ENCODE measurements at places on chromosomes 11 and 22. TPM values are rescaled to one million over a fixed set of nuclear protein-coding genes. Genes with fewer than 3 reads are reported as not detected.

The F2 gene
- not detected for total RNA-seq

The OR52E8 gene
- total RNA-seq = not detected

The NPAS4 gene
- total RNA-seq = not detected

The EFCAB6 gene
- total RNA-seq = 6.2 TPM

The MMP7 gene
- not detected for total RNA-seq

The BACE1 gene
- 15.6 TPM for total RNA-seq

The TMEM45B gene
- 37.1 TPM for total RNA-seq

- no peak for DNase-seq
- no peaks in the 10 kb centered on the region for H3K4me1 ChIP-seq
- no peaks in the 10 kb centered on the region for H3K27me3 ChIP-seq
Measured at GRCh38 chr11:115464269-115464668, 39.9 kb downstream of the CADM1 start.

DNA sequence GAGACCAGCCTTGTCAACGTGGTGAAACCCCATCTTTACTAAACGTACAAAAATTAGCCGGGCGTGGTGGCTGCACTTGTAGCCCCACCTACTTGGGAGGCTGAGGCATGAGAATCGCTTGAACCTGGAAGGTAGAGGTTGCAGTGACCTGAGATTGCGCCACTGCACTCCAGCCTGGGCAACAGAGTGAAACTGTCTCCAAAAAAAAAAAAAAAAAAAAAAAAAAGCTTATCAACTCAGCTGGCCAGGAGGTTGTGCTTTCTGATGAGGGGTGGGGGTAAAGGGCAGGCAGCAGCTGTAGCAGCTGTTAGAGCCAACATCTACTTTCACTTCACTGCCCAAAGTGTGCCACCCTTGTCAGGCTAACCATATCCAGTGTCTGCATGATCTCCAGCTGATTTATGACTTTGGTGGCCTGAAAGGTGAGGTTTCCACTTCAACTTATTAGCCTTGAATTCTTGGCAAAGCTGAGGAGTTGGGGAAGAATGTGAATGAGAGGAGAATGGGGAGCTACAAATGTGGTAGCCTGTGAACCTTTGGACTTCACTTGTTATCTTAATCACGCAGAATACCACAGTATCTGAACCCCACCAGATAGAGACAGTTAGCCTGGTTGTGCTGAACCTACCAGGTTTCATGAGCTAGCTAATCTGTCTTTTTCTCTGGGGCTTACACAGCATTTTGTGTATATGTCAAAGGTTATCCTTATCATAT is 19.6 kb downstream of the RNF121 start:
- peaks cover 52% of the 10 kb centered on the region for H3K4me1 ChIP-seq
- H3K36me3 ChIP-seq = no peaks in the 10 kb centered on the region
- peak; percentile 33 for DNase-seq
- H3K4me3 ChIP-seq = no peak overlapping the region

- no peak overlapping the region for H3K27ac ChIP-seq
- no peak overlapping the region for H3K4me3 ChIP-seq
- no peaks in the 10 kb centered on the region for H3K36me3 ChIP-seq
Measured at GRCh38 chr11:115144914-115145313, 359.3 kb downstream of the CADM1 start.

DNA sequence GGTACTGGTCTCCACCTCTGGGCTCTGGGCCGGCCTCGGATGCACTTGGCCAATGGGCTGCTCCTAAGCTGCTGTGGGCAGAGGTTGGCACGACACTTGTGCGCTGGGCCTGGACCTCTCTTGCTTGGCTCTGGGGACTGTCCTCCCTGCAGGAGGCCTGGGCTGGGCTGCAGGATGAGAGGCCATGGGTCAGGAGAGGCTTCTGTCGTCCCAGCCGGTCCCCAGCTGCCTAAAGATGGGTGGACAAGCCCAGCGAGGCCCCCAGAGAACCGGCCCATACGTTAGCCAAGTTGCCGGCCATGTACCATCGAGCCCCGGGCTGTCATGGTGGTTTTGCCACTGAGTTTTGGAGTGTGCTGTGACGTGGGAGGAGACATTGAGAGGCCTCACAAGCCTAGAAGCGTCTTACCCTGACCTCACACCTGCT is 1.6 kb upstream of the CCDC188 start:
- H3K36me3 ChIP-seq = no peaks in the 10 kb centered on the region
- no peaks in the 10 kb centered on the region for H3K4me1 ChIP-seq
- DNase-seq = no peak
- H3K4me3 ChIP-seq = no peak overlapping the region
- peaks cover 38% of the 10 kb centered on the region for H3K27me3 ChIP-seq

GRCh38 chr11:44885065-44885810 is 65.4 kb downstream of the TP53I11 start:
- H3K27ac ChIP-seq = peak overlapping the region; percentile 30
- no peak overlapping the region for H3K4me3 ChIP-seq
- no peaks in the 10 kb centered on the region for H3K27me3 ChIP-seq
- DNase-seq = peak; percentile 53

- H3K27ac ChIP-seq = no peak overlapping the region
- peaks cover 78% of the 10 kb centered on the region for H3K4me1 ChIP-seq
- H3K27me3 ChIP-seq = no peaks in the 10 kb centered on the region
- peaks cover 38% of the 10 kb centered on the region for H3K36me3 ChIP-seq
- no peak for DNase-seq
- H3K4me3 ChIP-seq = no peak overlapping the region
Measured at GRCh38 chr11:34063061-34063795, 11.7 kb downstream of the CAPRIN1 start.

GRCh38 chr11:57335343-57336110 is at the start of gene SSRP1:
SSRP1 (minus strand) TSS chr11:57335892; CDS start chr11:57335121, 771 bp downstream.
- no peaks in the 10 kb centered on the region for H3K27me3 ChIP-seq
- H3K36me3 ChIP-seq = peaks cover 34% of the 10 kb centered on the region
- peaks cover 21% of the 10 kb centered on the region for H3K4me1 ChIP-seq

DNA sequence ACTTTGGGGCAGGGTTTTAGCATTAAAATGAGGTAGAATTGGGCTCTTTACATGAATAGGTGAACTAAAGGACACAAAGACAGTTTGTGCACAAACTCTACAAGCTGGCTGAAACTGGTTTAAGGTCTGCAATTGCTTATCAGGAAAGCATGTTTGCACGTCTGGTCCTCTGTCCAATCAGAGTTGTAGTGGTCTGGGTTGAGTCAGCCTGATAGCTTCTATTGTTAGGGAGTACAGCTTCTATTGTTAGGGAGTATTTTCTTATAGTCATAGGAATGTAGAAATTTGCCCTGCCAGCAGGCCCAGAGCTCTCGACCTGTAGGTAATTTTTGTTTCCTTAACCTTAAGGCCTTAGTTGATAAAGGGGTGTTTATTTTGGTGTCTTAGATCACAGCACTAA is 1422.4 kb downstream of the LRRC4C start:
- no peak overlapping the region for H3K4me3 ChIP-seq
- H3K4me1 ChIP-seq = no peaks in the 10 kb centered on the region

GRCh38 chr11:131137046-131137445 is 220.8 kb upstream of the SNX19 start:
- H3K27ac ChIP-seq = no peak overlapping the region
- no peaks in the 10 kb centered on the region for H3K36me3 ChIP-seq
- no peak for DNase-seq
- no peaks in the 10 kb centered on the region for H3K4me1 ChIP-seq
- H3K4me3 ChIP-seq = no peak overlapping the region

GRCh38 chr11:94795476-94796189 is 27.5 kb downstream of the AMOTL1 start:
- H3K27ac ChIP-seq = no peak overlapping the region
- H3K4me3 ChIP-seq = no peak overlapping the region
- DNase-seq = no peak
- no peaks in the 10 kb centered on the region for H3K27me3 ChIP-seq
- peaks cover 15% of the 10 kb centered on the region for H3K36me3 ChIP-seq
- peaks cover 16% of the 10 kb centered on the region for H3K4me1 ChIP-seq

GRCh38 chr11:130858215-130858614 is 58.1 kb downstream of the SNX19 start:
- H3K27me3 ChIP-seq = no peaks in the 10 kb centered on the region
- no peak for DNase-seq
- H3K36me3 ChIP-seq = no peaks in the 10 kb centered on the region
- peaks cover 20% of the 10 kb centered on the region for H3K4me1 ChIP-seq
- H3K4me3 ChIP-seq = no peak overlapping the region

DNA sequence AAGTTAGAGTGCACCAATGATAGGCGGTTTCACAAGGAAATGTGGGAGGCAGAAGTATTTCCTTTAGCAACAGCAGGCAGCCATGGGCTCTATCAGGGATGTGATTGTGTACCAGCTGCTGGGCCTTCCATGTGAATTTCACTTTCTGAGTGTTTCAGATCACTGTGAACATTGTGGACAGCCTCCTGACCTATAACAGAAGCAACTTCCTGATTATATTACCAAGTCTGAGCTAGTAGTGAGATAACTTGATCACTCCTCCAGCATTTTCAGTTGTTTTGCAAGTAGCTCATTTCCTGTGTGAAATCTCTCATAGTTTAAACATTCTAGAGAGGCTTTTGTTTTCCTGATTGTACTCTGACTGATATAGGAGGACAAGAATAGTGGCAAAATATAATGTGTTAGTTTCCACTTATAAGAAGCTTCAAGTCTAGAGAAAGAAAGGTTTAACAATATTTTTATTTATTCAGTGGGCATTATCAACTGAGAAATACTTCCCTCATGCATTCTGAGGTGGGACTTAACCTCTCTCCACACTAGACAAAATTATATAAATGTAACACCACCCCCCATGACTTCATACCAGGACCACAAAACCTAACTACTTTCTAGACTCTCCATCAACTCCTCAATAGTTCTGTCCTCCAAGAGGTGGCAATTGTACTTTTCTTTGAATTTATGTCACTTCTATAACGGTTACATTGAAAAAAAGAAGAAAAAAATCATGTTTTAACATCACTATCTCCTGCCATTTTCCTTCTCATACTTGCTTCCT is 184.2 kb upstream of the LUZP2 start:
- no peaks in the 10 kb centered on the region for H3K36me3 ChIP-seq
- no peaks in the 10 kb centered on the region for H3K4me1 ChIP-seq
- peak; percentile 12 for DNase-seq
- H3K27ac ChIP-seq = no peak overlapping the region
- no peak overlapping the region for H3K4me3 ChIP-seq

GRCh38 chr22:38849811-38850210 is 6.0 kb upstream of the NPTXR start:
- no peak overlapping the region for H3K4me3 ChIP-seq
- no peak for DNase-seq
- H3K36me3 ChIP-seq = no peaks in the 10 kb centered on the region
- H3K4me1 ChIP-seq = no peaks in the 10 kb centered on the region
- no peak overlapping the region for H3K27ac ChIP-seq

DNA sequence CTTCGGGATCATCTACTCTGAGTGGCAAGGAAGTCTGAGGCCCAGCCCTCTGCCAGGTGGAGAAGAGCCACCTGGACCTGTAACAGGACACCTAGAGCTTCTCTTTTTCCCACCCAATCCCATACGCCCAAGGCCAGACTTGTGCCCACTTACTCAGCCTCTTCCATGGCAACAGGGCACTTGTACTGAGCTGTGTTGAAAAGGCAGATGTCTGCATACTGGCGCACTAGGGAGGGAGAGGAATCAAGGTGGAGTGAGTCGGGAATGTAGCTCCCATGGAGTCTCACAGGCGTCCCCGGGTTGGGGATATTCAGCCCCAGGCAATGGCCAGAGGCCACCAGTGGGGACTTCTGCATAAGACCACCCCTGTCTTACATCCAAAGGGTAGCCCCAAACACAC is 36.1 kb downstream of the TPBGL start:
- H3K4me3 ChIP-seq = no peak overlapping the region
- peaks cover 100% of the 10 kb centered on the region for H3K36me3 ChIP-seq
- DNase-seq = peak; percentile 9

- no peaks in the 10 kb centered on the region for H3K27me3 ChIP-seq
- no peak overlapping the region for H3K27ac ChIP-seq
- no peaks in the 10 kb centered on the region for H3K4me1 ChIP-seq
- no peak for DNase-seq
- no peaks in the 10 kb centered on the region for H3K36me3 ChIP-seq
Measured at GRCh38 chr11:66768818-66769217, 39.8 kb upstream of the SPTBN2 start.

DNA sequence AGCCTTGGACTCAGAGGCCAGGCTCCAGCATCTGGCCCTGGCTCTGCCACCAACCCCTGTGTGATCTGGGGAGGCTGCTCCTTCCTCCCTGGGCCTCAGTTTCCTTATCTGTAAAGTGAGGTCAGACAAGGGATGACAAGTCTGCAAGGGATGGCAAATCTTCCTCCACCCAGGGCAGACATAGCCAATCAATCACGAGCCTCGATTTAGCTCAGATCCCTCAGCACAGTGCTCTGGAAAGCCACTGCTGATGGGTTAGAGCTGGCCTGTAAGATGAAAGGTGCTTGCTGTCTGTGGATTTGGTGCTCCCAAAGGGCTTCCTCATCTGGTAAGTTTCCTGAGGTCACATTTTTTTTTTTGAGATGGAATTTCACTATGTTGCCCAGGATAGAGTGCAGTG is 20.2 kb downstream of the NPTXR start:
- no peak for DNase-seq
- H3K27me3 ChIP-seq = no peaks in the 10 kb centered on the region
- H3K4me1 ChIP-seq = no peaks in the 10 kb centered on the region
- no peak overlapping the region for H3K27ac ChIP-seq

DNA sequence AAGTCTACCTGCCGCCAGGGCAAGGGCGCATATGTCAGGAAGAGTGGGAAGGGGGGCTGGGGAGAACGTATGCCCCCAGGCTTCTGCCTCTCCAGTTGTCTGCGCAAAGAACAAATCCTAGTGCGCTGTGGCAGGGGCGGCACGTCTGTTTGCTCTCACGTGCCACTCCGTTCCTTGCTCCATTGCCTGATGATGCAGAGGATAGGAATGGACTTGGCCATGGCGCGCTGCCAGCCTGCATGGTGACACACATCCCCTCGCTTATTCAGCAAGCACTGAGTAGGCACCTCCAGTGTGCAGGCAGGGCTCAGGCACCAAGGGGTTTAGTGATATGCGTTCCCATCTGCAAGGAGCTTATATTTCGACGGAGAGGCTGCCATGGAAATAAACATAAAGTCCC is 45.4 kb upstream of the SLC22A12 start:
- no peaks in the 10 kb centered on the region for H3K4me1 ChIP-seq
- H3K4me3 ChIP-seq = no peak overlapping the region
- H3K27ac ChIP-seq = no peak overlapping the region
- no peaks in the 10 kb centered on the region for H3K36me3 ChIP-seq
- no peak for DNase-seq

GRCh38 chr11:7204778-7205177 is 46.9 kb upstream of the SYT9 start:
- H3K27me3 ChIP-seq = no peaks in the 10 kb centered on the region
- H3K4me3 ChIP-seq = no peak overlapping the region
- no peaks in the 10 kb centered on the region for H3K36me3 ChIP-seq
- no peak for DNase-seq
- H3K4me1 ChIP-seq = no peaks in the 10 kb centered on the region

DNA sequence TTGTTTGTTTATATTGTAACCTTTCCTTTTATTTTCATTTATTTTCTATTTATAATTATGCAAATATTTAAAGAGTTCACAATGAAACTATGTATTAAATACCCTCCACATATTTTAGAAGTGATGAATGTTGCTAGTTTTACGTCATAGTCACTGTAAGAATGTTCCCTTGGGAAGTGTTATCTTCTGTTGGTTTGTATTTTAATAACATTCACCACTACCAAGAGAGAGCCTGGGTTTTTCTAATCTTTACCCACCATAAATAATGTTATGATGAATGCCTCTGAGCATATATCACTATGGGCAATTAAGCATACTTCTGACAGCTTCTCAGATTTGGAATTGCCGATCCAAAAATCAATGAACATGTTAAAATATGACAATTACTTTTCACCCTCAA is 80.7 kb downstream of the GGT1 start:
- no peak overlapping the region for H3K4me3 ChIP-seq
- H3K4me1 ChIP-seq = peaks cover 7% of the 10 kb centered on the region
- H3K27ac ChIP-seq = no peak overlapping the region
- H3K36me3 ChIP-seq = no peaks in the 10 kb centered on the region
- peaks cover 39% of the 10 kb centered on the region for H3K27me3 ChIP-seq
- DNase-seq = no peak

GRCh38 chr11:71232364-71232763 is 20.0 kb downstream of the SHANK2 start:
- H3K27me3 ChIP-seq = no peaks in the 10 kb centered on the region
- no peak for DNase-seq
- no peaks in the 10 kb centered on the region for H3K36me3 ChIP-seq

All from stomach (tissue), 19 donors.